ENCODE measurements at places on chromosomes 7 and 10.

- DNase-seq: no peak
Observed at GRCh38 chr7:82699773-82700186, 256.2 kb upstream of the CACNA2D1 start.

GRCh38 chr10:51773681-51774080 lies 74.3 kb upstream of the CSTF2T start:
- no peak for DNase-seq

DNA sequence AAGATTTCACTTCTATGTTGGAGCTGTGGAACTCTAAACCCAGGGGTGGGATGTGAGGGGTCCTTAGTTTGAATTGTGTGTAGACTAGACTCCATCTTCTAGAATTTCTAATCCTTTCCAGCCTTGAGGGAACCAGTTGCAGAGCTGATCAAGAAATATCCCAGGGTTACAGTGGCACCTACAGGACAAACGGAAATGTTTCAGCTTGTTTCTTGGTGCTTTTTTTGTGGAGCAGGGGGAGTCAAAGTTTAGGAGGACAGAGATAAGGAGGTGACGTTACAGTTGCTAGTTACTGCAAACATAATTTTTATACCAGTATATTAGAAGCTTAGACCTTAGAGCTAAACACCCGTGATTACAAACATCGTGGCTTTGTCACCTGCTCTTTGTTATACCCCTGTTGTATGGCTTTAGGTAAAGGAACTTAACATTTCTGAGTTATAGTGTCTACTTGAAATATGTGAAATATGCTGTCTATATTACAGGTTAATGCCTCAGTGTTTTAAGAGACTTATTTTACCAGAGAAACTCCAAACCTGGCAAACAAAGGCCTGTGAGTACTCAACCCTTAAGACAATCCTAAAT lies 84.5 kb upstream of the DYNC1I1 start:
- no peak for DNase-seq

GRCh38 chr10:69124563-69125268 lies 738 bp downstream of the VPS26A start:
- DNase-seq: peak; percentile 47

- DNase-seq: no peak
Observed at GRCh38 chr10:100447663-100448062, 15.1 kb upstream of the WNT8B start.

DNA sequence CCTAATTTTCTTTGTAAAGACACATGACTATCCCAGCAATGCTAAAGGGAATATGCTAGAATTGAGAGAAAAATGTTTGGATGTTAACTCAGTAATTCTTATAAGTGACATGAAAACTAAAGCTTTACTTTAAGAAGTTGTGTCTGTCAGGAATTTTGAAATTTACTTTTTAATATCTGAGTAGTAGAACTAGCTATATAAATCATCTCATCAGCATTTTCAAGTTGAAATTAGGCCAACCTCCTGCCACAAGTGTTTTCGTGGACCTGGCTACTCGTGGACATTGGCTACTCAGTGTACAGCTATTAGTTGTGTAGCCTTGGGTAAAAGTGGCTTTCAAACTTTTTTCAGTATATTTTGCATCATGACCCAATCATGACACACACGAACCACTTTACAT lies 70.5 kb downstream of the ADD3 start:
- no peak for DNase-seq

DNA sequence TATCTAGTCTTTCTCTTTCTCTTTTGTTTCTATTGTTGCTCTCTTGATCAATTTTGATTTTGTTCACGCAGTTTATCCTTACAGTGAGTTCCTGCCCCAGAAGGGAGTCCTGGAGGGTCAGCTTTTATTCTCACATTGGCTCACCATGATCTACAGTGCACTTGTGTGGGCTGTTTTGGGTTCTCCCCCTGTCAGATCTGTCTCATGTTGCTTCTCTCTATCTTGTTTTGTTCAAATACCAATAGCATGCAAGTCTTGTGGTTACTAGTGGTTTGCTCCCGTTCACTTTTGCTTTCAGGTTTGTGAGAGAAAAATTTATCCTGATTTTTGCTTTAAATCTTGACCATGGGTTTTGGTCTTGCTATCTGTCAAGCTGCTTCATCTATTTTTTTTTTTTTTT lies 74.3 kb downstream of the PTN start:
- DNase-seq: no peak

GRCh38 chr10:127040756-127041155 lies 135.5 kb downstream of the DOCK1 start:
- DNase-seq: no peak

DNA sequence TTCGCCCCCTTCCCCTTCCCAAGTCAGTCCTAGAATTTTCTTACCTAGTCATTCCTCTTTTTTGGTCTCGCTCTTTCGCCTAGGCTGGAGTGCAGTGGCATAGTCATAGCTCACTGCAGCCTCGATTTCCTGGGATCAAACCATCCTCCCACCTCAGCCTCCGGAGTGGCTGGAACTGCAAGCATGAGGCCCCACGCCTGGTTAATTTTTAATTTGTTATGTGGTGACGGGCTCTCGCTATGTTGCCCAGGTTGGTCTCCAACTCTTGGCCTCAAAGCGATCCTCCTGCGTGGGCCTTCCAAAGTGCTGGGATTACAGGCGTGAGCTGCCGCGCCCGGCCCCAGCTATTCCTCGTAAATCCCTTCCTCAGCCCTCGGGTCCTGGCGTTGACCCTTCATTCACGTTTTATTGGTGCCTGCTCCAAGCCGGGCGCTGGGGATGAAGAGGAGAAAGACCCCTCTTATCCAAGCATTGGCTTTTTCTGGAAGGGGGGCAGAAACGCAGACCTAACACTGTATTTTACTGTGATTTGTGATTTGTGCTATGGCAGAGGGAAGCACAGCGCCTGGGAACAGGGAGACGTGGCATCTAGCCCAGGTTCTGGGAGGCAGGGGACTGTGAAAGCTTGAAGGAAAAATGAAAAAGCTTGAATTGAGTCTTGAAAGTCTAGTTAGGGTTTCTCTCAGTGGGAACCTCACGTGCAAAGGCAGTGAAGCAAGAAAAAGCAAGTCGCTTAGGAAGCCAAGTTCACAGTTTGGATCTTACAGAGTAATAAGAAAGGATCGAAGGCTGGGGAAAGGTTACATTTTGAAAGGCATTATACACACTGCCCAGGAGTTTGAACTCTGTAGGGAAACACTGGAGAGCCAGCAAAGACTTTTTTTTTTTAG lies 516 bp downstream of the ZNHIT1 start:
- DNase-seq: no peak
